HFFc6 (cell line): ENCODE measurements at places on chromosomes 16 and 17. TPM values are rescaled to one million over a fixed set of nuclear protein-coding genes. Genes with fewer than 3 reads are reported as not detected.

The CRYBA1 gene
- 0.46 TPM in 1 of 3 replicates, not detected in the others for total RNA-seq

- DNase-seq, result peak; percentile 90
Measured at GRCh38 chr17:69757688-69758430, 317.2 kb upstream of the KCNJ16 start.

DNA sequence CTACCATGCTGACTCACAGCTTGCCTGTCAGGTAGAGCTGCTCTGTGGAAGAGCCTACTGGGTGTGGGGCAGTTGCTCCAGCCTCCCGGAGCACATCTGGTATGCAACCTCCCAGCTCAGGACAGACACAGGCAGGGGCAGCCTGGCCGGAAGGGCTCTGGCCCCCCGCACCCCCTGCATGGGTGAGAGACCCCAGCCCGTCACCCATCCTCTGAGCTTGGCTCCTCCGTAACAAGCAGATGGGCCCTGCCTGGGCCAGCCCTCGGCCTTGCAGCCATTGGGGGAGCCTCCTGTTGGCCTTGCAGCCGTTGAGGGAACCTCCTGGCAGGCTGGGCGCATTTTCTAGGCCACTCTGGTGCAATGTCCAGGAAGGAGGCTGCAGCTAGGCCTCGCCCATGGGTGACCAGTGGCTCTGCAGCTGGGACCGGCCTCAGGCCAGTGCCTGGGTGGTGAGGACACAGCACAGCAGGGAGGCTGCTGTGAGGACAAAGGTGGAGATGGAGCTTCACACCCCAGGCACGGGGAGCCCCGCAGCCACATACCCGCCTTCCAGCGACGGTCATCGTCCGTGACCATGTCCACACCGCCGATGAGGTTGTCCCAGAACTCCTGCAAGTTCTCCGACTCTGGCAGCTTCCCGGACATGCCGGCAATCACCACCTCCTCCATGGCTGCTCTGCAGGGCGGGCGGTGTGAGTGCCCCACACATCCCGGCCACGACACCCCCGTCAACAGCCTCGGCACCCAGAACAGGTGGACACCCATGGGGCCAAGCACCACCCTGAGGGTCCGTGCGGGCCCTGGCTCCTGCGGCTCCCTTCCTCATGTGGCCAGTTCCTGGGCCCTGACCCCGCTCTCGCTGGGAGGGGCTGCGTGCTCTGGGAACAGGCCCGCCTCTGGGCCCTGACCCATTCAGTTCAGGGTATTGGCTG, 2.0 kb downstream of the FASN start:
- DNase-seq, result no peak

DNA sequence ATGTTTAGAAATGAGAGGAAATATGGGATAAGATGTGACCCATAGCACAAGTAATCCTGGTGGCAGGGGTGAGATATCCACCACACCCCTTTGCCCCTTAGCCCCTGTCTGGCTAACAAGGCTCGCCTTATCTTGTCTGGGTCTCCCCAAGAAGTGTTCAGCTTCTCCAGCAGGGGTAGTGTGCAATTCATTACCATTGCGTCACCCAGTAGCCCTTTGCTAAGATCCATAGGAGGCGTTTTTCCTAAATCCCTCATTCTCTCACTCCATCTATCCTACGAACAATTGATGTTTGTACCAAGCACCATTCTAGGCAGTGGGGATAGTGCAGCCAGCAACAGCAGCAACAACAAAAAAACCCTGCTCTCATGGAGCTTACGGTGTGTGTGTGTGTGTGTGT, 30.8 kb downstream of the CCDC42 start:
- no peak for DNase-seq

- no peak for DNase-seq
Measured at GRCh38 chr17:66647391-66647983, 187.4 kb upstream of the CACNG5 start.

DNA sequence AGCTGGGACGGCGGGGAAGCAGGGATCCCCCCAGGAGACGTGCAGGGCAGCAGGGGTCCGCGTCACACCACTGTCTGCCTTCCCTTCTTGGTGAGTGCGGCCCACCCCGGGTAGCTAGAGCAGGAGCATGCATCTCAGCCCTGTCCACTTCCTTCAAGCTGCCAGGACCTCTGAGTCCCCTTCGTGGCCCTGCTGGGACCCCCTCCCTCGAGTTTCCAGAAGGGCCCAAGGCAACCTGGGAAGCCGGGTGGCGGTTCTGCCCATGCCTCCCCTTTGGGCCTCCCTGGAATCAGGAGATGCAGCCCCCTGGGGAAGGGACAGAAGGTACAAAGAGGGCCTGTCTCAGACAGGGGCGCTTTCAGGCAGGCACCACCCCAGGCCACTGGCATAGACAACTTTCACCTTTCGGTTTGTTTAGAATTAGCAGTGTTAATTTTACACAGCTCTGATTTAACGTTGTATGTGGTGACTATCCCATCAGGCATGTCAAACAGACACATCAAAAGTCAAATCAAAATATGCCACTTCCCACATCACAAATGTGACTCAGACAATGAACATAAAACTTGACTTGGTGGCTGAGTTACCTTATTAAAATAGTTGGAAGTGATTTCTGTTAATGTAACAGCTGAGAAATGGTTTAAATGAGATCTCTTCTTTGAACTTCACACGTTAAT, 94.5 kb upstream of the METRNL start:
- DNase-seq, result no peak

DNA sequence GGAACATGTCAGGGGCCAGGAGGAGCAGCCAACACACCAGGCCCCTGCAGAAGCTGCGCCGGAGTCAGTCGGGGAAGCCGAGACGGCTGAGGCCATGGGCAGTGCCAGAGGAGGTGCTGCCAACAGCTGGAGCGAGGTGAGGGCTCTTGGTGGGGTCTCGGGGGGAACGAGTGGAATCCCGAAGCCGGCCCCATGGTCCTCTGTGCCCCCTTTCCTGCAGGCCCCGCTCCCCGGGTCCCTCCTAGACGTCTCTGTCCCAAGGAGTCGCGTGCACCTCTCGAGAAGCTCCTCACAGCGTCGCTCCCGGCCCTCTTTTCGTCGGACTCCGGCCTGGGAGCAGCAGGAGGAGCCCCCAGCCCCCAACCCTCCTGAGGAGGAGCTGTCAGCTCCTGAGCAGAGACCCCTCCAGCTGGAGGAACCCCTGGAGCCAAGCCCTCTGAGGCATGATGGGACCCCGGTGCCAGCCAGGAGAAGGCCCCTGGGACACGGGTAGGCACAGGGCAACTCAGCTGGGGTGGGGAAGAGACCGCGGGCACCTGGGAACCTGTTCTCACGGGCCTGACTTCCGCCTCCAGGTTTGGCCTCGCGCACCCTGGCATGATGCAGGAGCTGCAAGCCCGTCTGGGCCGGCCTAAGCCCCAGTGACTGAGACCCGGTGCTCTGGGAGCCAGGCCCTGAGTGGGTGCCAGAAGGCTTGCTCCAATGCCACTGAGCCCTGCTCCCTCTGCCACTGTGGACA, 3.6 kb downstream of the APOBR start:
- no peak for DNase-seq

The TNP2 gene
- not detected in 2 replicates for total RNA-seq

The CFAP97D1 gene
- total RNA-seq, result not detected in 3 replicates

DNA sequence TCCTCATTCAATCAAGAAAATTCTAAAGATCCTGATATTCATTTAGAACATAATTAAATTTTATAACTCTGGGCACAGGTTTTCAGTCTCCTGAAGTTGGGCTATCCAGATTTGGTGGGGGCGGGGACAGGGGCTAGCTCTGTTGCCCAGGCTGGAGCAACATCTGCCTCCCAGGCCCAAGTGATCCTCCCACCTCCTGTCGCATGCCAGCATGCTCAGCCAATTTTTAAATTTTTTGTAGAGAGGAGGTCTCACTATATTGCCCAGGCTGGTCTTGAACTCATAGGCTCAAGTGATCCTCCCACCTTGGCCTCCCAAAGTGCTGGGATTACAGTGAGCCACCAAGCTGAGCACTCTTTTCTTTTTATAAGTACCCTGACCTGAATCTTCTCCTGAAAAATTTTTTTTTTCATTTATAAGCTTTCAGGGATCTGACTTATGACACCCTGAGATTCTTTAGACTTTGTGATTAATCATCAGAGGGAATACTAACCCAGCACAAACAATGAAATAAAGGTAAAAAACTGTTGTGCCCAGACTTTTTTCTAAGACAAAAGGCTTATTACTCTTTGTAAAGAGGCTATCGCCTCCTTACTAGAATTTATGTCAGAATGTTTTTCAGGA, 62.6 kb downstream of the TUBD1 start:
- no peak for DNase-seq

The ADORA2B gene
- total RNA-seq, result 1.1 to 1.4 TPM (median 1.2 TPM) in 3 replicates
